ENCODE measurements at places on chromosomes 1 and 21.

DNA sequence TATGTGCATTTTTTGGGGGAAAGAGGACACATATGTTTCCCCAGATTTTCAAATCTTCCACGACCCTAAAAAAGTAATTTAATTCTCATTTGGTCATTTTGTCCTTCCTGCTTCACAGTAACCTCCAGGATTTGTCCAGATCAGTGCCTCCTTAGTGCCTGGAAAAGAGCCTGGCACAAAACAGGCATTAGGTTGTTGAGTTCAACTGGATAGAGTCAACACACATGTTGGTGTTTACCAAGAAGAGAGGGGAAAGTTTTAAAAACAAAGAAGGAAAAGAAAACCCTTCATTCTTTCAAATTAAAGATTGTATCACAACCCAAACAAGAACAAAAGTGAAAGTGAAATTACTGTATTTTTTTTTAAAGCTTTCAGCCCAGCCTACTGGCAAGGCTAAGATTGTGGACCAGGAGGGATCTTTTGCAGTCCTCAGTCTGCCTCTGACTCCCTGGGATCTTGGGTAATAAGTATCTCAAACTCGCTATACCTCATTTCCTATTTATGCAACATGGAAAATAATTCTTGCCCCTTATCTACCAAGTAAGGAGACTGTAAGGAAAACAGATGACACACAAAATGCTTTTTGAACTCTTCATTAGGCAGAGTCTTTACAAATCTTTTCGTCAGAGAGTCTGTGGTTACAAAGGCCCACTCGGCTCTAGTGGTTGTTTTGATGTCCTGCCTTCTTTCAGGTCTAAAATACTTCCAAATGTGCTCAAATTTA is 57.8 kb downstream of the ZNF281 start:
- no peak for DNase-seq

- DNase-seq: no peak
Observed at GRCh38 chr21:33230545-33231324, 997 bp downstream of the IFNAR2 start.

GRCh38 chr1:70586046-70586445 is 175.0 kb downstream of the CTH start:
- no peak for DNase-seq

- DNase-seq: no peak
Observed at GRCh38 chr1:155134322-155134721, 1.3 kb upstream of the SLC50A1 start.

- no peak for DNase-seq
Observed at GRCh38 chr21:23951251-23951650, 1656.0 kb downstream of the MRPL39 start.

DNA sequence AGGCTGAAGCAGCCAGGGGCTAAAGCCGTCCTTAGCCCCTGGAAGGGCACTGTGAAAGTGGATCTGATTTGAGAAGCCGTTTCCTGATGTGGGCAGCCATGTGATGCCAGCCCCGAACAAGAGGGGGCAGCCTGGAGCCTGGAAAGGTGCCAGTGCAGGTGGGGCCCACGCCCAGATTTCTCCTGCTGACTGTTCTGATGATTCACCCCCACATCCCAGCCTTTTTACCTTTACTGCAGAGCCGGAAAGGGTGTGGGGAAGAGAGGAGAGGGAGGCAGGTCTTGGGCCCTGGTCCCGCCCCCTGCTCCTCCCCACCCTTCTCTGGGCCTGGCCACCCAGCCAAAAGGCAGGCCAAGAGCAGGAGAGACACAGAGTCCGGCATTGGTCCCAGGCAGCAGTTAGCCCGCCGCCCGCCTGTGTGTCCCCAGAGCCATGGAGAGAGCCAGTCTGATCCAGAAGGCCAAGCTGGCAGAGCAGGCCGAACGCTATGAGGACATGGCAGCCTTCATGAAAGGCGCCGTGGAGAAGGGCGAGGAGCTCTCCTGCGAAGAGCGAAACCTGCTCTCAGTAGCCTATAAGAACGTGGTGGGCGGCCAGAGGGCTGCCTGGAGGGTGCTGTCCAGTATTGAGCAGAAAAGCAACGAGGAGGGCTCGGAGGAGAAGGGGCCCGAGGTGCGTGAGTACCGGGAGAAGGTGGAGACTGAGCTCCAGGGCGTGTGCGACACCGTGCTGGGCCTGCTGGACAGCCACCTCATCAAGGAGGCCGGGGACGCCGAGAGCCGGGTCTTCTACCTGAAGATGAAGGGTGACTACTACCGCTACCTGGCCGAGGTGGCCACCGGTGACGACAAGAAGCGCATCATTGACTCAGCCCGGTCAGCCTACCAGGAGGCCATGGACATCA is at the start of gene SFN:
SFN (plus strand) TSS at position 369 of the 904 bp plus-strand sequence; CDS start at position 433, 64 bp downstream.
- DNase-seq: peak; percentile 98

DNA sequence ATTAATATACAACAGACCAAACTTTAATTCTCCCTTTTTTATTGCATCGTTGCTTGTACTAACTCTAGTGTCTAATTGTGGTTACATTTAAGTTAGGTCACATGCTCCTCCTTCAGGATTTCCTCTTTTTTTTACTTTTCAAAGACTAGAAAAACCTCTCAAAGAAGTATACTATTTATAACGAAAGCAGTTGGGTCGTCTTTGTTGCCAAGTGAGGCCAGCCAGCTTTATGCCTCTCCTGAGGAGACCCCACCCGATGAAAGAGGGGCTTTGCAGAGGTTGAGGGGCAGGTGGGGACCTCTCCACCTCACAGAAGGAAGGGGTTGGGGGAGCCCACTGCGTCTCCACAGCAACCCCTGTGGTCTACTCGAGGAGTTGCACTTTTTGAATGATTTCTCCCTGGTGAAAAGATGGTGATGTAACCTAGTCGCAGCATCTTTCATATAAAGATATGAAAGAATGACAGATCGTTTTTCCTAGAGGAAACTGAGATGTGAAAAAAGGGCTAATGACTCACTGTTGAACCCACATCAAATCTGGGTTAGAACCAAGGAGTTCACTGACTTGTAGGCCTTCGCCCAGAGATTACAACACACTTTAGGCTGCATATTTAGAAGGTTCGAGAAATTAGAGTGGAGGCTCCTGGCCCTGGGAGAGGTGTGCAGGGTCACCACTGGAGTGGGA is 6.4 kb downstream of the TGFB2 start:
- no peak for DNase-seq

- DNase-seq: peak; percentile 99
Observed at GRCh38 chr21:42550817-42551216, 37.2 kb downstream of the SLC37A1 start.

DNA sequence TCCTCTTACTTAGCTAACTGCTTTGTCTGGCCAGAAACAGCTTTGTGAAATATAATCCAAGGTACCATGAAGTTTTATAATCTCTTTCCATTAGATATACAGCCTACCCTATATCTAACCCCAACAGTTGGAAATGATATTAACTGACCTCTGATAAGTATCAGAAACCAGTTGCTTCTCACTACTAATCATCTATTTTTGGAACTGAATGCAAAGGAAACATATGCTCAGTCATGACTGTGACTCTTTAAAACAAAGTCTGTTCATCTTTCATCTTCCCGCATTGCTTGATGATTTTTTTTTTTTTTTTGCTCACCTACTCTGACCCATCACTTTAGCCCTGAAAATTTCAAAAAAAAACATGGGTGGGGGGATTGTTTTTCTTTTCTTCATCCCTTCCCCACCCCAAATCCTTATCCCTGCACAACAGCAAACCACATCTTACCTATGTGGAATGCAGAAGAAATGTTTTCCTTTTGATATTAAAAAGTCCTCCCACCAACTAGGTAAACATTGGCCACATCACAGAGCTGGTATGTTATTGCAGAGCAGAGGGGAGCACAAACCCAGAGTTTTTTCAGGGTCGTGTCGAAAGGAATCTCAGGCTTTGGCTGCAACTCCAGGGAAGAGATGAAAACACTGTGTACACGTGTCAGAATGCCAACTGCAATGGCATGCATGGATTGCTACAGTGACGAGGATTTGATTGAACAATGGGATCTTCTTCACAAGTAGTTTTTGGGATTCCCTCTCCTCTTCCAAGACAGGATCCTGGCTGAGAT is 137.3 kb downstream of the SLC30A10 start:
- no peak for DNase-seq

DNA sequence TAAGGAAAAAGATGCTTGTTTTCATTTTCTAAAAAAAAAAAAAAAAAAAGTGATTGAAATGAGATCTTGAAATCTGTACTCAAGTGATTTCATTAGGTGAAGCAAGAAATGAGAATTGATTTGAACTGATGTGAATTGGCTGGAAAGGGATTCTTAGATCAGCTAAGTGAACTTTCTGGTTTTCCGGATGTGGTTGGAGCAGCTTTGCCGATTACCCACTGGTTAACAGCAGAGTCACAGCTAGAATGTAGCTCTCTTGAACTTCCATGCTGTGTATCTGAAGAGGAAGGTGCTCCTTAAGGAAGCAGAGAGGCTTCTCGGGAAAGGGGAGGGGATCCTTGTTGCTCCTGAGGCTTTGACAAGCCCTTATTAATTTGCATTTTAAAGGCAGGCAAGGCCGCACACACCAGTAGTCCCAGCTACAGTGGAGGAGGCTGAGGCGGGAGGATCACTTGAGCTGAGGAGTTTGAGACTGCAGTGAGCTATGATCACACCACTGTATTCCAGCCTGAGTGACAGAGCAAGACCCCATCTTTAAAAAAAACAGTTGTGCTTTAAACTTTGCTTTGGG is 28.7 kb upstream of the PWP2 start:
- no peak for DNase-seq

DNA sequence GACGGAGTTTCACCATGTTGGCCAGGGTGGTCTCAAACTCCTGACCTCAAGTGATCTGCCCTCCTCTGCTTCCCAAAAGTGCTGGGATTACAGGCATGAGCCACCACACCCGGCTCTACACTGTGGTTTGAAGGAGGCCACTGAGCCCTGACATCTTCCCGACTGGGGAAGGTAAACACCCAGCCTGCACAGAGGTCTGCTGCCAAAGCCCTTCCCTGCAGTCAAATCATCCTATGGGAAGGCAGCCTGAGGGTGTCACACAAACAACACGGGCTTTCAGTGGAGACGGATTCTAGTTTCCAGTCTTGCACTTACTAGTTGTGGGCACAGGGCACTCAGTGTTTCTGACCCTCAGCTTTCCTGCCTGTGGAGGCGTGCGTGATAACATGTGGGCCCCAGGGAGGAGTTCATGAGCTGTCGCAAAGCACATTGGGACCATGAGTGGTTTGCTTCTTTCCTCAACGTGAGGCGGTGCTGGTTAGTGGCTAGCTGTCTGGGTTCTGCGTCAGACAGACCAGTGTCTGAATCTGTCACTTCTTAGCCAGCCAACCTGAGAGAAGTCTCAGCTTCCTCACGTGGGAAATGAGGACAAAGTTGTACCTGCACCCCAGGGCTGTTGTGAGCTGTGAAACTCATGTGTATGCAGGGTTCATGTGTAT is 21.5 kb upstream of the OPRD1 start:
- DNase-seq: no peak

GRCh38 chr1:242828828-242829227 is 304.3 kb upstream of the PLD5 start:
- no peak for DNase-seq
